Activated naive CD4-positive, alpha-beta T cell treated with anti-CD3 and anti-CD28 coated beads for 36 hours (primary cell): ENCODE measurements at places on chromosomes 5 and 9.

DNA sequence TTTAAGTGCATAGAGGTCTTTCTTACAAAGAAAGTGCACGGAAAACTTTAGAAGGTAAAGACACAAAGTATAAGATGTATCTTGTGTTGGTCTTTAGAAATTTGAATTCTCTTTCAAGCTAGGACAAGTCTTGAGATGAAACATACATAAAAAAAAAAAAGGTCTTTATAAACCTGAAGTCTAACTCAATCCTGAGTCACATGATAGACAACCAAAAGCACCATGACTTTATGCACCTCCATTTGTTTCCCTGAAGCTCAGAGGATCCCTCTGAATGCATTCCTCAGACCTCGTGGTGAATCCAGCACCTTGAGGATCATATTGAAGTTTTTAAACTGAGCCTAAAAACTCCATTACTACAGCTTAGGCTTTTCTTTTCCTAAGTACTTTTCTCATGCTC lies 91.8 kb downstream of the RAB3C start:
- no peak for DNase-seq

DNA sequence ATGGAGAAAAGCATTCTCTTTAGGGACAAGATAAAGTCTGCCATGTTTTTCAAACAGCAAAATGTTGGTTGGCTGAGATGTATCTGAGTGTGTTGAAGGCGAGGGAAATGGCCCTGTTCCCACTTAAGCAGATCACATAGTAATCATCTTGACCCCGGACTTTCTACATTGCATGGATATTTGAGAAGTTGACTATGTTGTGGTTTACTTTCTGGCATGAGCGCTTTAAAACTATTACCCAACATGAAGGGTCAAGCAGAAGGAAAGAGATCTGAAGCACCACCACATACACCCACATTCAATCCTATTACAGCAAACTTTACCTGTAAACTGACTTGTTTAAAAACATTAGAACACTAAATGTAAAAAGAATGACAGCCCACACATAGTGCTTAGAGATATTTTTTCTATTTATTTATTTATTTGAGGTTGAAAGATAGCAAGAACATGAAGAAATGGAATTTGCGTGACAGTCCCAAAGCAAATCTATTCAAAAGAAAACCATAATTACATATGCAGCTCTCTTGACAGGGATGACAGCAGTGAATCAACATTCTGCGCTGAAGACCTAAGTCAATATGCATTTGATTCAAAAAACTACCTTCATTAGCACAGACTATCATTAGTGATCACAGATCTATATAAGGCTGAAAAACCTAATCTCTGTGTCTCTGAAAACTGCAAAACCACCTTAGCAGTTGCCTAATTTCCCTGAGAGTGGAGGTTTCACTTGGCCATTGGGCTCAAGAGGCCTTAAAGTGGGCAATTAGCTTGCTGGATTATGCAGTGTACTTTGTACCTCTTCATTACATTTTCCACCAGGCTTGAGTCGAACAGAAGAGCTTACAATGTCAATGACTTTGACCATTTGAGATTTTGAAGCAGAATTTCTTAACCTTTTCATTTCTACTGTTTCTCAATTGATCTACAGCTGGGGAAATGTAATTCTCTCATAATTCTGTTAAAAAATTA lies 195.0 kb downstream of the PDE4D start:
- no peak for DNase-seq

DNA sequence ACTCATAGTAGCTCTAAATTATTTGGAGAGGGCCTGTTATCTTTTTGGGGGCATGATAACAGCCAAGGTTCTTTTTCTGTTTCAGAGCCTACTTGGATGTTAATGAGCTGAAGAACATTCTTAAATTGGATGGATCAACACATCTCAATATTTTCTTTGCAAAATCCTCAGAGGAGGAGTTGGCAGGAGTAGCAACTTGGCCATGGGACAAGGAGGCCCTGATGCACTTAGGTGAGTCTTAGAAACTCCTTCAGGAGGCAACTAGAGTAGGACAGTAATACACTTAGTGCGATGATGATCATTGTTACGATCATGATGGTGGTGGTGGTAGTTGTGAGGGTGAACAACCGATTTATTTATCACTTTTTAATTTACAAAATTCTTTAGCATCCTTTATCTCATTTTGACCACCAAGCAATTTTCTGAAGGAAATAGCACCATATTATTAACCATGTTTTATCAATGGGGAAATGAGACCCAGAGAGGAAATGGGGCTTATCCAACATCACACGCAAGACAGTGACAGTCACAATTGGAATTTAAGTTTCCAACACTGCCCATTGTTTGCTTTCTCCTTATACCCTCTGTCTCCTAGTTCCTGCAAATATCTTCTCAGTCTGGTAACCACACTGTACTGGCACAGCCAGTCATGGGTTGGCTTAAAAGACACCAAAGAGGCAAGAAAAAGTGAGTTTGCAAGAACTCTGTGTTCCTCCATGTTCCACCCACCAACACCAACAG lies 54.0 kb downstream of the PAPPA start:
- no peak for DNase-seq

- DNase-seq: no peak
Observed at GRCh38 chr9:126626127-126626925, 12.6 kb downstream of the LMX1B start.

DNA sequence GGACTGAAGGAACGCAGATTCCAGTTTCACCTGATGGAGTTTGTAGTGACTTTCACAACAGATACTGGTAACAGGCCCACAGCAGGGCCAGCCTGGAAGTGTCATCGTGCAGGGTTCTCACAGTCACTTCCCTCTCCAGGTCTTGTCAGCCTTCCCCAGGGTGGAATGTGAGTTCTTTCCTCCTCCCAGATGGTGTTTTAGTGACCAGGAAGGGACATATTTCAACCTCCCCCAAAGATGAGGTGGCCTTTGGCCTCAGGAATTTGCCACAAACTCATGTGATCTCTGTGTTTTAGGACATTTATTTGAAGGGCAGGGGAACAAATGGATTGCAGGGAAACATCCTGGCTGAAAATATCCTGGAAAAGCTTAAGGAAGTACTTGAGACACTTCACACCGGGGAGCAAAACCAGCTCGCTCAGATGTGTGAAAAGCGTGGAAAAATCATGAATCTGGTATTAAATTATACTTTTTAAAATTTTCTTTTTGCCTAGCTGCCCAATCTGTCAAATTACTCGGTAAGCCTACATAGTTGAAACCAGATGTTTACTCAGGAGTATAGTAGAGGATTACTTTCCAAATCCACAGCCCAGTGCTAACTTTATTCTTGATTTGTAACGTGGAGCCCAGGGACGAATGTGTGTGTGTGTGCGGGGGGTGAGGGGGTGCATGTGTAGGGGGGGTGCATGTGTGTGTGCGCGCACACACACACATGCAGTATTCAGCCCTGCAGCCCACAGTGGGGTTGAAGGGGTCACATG lies 66.8 kb downstream of the PTPDC1 start:
- no peak for DNase-seq

- DNase-seq: no peak
Observed at GRCh38 chr9:69465473-69465872, 140.5 kb downstream of the ENTREP1 start.

DNA sequence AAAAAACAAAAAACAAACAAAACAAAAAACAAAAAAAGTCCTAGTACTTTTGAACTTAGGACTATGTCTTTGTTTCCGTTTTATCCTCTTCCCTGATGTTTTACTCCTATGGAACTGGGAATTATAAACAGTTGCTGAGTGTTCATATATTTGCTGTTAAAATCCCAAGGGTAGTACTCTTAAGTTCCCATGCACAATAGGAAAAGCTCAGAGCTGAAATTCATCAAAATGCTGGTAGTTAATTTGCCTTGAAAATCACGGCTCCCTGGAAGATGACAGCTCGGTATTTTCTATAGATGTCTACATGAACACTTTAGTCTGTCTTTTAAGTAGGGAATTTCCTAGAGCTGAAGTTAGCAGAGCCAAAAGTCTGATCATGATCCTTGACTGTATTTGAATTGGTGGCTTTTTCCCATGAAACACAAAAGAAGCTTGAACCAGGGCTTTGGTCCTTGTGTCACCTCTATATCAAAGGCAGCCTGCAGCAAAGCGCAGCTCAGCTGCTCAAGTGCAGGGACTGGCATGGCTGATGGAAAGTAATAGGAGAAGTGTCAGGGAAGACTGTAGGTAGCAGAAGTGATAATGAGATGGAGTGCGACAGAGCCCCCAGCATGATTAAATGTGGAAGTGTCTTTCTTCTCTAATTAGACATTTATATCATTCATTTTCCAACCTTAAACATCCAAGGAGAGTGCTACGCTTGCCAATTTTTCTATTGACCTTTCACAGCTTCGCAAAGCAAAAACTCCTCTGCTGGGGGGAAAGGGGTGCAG lies 310.9 kb downstream of the TRIM36 start:
- DNase-seq: no peak

GRCh38 chr5:156595132-156595787 lies 254.8 kb upstream of the PPP1R2B start:
- DNase-seq: no peak

DNA sequence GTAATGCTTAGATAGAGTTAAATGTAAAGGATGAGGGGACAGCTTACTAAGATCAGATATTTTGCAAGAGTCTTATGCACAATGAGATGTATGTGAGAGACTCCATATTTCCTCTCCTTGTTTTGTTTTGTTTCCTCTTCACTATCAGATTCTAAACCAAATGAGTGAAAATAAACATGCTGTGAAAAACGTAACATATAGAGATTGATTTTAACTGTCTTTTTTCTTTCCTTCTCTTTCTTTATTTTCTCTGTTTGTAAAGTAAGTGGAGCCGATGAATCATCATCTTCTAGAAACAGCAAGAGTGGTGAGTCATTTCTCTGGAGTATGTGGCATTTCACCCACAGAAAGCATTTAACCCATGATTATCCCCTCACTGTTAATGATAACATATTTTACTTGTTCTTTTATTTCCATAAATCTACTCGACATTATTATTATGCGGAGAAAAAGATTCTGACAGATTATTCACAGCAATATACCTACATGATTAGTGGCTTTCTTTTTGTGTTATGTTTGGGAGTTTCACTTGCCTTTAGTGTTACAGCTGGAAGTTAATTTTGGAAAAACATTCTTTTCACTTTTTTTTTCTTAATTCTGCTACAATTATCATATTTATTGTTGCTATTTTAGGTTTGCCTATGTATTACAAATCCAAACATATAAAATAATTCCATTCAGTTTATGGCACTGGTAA lies 2.1 kb upstream of the ANXA1 start:
- DNase-seq: peak; percentile 23

DNA sequence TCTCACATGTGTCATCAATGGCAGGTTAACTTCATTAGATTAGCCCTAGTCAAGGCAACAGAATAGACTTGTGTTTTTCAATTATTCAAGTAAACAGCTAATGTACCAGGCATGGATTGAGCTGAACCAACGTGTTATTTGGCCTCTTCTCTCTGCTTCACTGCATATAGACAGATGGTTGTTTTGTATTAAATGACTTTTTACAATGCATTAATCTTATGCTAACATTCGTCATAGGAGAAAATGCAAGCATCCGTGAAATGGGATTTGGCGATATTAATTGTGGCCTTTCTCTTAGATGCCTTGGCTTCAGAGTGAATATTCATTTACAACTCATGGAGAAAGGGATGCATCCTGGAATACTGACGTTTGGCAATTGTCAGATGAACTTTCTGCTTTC lies 208.0 kb downstream of the KCTD16 start:
- no peak for DNase-seq

DNA sequence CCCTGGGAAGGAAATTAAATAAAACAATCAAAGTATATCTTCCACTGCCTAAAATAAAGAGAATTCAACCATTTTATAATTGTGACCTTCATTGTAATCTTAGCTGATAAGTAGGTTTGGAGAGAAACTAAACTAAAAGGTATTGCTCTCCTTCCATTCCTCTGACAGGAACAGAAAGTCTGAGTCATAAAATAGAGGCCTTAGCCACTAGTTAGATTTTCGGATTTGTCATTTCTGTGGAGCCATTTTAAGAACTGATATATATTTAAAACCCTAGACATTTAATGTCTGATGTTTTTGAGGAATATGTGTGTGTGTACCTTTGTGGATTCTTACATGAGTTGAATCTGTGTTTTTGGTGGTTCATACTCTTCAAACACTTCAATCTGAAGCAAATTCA lies 11.8 kb upstream of the TMC1 start:
- no peak for DNase-seq

DNA sequence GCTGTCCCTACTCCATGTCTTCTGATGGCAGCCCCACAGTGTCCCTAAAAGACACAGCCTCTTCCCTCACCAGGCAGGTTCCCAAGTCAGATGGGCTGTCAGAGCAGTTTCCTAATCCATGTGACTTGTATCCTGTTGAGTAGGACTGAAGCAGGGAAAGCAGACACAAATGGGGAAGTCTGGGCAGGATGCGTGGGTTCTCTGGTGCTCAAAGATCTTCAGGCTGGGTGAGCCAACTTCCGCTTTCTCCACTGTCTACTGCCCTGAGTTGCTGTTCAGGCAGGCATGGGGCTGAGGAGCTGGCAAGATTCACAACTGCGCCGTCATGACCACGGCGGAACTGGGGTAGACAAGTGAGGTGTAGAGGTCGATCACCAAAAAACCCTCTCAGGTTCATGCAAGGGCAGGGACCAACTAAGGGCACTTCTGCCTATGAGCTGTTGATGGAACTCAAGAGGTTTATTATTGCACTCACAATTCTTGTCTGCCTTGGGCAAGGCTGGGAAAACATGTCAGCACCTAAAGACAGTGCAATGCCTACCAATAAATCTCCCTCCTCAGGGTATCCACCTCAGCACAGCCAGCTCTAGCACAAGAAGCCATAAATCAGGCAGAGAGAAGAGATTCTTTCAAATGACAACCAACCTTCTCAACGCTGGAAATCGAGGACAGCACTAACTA lies 83.4 kb downstream of the RAPGEF1 start:
- DNase-seq: peak; percentile 80

DNA sequence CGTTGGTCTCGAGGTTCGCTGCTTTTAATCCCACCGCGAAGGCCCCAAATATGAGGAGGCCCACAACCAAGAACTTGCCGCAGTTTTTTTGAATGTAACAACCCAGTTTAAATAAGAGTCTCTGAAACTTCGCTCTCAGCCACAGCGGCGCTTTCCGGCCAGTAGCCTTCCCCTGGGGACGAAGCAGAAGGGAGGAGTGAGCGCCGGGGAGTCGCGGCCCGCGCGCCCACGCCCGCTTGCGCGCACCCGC lies 10.4 kb downstream of the PTCH1 start:
- peak; percentile 28 for DNase-seq
